ENCODE measurements at places on chromosomes 1 and 21.

DNA sequence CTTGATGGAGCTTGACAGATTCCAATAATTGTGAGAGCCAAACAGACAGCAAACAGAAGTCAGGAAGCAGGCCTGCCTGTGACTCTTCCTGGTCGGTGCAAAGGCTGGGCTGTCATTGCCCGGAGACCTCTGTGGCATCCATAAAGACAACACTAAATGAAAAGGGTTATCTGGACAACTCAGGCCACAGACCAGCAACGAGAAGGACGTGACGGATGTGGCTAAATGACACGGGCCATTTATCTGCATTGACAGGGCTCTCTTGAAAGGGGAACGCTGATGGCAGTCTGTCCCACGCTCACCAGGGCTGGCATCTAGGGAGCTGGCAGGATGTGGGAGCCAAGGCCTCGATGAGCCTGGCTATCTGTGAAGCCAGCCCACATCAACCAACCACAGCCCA, 35.0 kb downstream of the HMGB4 start:
- DNase-seq: no peak

DNA sequence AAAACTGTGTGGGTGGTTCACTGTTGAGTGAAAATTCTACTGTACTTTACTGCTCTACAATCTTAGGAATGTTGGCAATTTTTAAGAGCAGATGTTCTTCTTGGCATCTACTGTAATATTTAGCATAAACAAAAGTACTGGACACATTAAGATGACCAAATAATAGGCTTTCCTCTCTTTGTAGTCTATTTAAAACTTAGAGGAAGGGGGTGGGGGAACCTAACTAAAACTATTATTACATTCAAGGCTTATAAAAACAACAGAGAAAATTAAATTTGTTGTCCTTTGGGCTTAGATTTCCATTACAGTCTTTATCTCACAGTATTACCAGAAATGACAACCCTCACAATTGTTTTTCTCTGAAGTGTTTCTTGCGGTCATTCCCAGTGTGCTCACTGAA, 181.2 kb downstream of the PLPPR4 start:
- no peak for DNase-seq

- no peak for DNase-seq
Measured at GRCh38 chr1:153800516-153800915, 25.3 kb downstream of the SLC27A3 start.

DNA sequence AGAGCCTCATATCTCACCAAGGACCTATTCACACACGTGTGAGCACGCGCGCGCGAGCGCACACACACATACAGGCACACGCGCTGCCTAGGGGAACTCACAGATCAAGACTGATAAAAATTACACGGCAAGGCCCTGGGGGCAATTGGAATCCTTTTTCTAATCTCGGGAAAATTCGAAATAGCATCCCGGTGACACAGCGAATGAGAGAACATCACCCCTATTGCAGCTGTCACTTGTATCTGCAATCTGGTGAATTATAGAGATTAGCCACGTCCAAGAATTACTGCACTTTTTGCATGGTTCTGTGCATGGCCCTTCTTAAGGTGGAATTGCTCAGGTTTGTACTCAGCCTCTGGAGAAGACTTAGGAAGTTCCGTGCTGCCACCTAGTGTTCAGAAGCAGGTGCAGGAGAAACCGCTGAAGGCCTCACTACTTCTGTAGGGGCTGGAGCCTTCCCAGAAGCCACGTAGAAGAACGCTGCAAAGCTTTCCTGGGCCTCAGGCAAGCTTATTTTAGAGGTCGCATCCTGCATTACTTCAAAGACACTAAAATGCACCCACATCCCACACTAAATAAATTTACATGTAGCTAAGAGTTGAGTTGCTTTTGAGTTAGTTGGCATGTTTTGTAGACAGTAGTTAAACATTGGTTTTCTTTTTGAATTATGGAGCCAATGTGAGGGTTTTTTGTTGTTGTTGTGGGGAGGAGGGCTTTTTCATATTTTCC, 229.2 kb upstream of the CAMK1G start:
- peak; percentile 52 for DNase-seq

DNA sequence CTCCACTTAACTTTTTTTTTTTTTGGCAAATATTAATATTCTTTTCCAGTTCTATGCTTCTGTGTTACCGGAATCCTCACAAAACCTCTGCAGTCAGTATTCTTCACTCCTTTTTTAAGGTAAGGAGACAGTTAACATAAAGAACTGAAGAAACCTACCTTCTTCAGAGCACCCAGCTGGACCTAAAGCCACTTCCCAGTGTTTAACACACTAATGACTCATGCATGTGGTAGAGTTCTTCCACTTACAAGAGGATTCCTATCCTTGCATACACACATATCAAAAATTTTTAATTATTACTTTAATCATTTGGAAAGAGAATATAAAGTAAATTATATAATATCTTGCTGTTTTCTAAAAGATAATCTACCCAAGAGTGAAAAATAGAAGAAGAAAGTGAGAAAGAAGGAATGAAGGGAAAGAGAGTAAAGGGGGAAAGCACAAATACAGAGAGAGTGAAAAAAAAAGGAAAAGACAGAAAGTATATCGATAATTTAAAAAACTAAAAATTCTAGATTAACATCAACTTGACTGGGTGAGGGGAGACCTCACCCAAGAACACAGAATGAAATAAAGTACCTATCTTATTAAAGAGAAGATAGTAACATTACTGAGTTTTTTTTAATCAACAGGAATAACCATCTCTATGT, 54.9 kb downstream of the ENAH start:
- DNase-seq: no peak

DNA sequence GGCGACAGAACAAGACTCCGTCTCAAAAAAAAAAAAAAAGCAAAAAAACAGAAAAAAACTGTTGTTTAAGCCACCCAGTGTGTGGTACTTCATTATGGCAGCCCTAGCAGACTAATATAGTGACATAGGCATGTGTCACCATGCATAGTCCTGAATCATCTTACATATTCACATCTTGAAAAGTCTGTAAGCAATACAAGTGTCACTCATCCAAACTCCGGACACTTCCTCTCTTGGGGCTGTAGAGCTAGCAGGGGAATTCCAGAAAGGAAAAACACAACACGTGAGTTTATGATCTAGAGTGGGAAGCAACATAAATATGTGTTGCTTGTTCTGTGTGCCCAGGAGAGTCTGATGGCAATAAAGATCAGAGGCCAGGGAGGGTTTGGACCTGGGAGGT, 81.6 kb upstream of the KCNE2 start:
- no peak for DNase-seq

- DNase-seq: no peak
Measured at GRCh38 chr1:90046635-90047034, 51.7 kb downstream of the ZNF326 start.

- DNase-seq: no peak
Measured at GRCh38 chr1:65703853-65704252, 88.8 kb upstream of the PDE4B start.

DNA sequence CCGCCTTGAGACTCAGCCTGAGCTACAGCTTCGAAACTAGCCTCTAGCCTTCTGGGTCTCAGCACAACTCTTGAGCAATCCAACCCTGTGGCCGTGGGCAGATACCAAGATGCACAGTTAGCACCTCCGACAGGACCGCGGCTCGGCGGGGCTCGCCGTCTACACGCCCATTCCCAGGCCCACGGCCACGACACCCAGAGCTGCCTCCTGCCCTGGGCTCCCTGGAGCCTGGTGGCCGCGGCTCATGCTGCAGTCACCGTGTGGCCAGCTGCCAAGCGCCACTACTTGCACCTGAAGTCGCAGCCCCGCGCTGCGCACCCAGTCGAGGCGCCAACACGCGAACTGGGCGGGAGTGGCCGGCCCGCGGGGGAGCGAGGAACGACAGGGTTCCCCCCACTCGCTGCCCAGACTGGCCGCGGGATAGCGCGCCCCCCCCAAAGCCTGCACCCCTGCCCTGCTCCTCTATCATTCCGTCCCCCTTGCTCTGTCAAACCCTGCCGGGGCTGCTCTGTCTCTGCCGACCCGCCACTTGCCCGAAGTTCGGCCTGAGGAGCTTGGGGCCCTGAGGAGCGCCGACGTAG, 729 bp upstream of the CDCA8 start:
- peak; percentile 13 for DNase-seq

- DNase-seq: no peak
Measured at GRCh38 chr1:93784538-93784937, 94.5 kb downstream of the DNTTIP2 start.

DNA sequence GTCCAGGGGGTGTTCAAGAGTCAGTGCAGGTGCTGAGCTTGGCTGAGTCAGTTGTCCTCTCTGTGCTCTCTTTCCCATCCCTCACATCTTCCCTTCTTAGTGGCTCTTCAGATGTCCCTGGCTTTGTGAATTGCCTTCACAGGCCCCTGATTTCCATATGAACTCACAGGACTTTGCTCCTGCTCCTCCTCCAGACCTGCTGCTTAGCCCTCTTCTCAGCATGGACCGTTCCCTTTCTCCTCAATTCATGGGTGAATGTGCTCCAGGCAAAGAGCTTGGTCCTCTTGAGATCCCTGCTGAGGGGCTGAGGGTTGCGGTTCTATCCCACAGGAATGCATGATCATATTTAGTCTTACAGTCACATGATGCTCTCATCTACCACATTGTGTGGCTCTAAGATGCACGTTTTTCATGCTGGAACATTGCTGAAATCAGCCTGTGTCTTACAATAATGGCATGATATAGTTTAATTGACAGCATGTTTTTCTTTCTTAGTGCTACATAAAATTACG, 30.5 kb downstream of the CACNA1E start:
- DNase-seq: no peak

DNA sequence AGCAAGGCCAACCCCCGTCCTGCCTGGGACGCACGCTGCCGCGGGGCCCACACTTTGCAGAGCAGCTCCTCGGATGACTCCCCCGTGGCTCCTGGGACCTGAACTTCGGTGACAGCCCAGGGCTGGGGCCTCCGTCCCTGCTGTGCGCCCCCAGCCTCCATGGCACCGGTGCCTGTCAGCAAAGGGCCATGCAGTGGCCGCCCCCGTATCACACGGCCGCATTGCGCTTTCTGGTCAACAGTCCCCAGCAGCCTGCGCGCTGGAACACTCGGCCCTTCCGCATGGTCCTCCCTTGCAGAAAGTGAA, 18.0 kb downstream of the NADK start:
- no peak for DNase-seq

GRCh38 chr1:160168609-160169369, 17.4 kb downstream of the ATP1A4 start:
- no peak for DNase-seq

DNA sequence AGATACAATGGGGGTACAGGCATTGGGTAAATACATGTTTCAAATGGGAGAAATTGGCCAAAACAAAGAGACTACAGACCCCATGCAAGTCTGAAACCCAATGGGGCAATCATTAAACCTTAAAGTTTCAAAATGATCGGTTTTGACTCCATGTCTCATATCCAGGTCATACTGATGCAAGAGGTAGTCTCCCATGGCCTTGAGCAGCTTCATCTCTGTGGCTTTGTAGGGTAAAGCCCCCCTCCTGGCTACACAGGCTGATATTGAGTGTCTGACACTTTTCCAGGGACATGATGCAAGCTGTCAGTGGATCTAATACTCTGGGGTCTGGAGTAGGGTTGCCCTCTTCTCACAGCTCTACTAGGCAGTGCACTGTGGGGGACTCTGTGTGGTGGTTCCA, 286.1 kb downstream of the LRRIQ3 start:
- DNase-seq: no peak

- no peak for DNase-seq
Measured at GRCh38 chr1:57163325-57163724, 197.5 kb upstream of the C8B start.

DNA sequence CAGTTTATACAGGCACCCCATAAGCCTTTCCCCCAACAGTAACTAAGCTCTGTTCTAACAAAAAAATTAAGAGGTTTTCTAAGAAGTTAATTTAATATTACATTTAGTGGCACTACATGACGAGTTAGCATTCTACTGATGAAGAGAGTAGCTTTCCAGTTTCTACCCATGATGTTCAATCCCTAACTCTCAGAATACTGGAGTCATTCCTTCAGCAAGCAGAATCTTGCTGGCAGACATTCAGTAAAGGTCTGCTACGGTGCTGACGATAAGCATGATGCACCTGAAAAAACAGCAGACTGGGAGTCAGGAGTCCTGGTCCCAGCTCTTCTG, 24.5 kb downstream of the SRSF4 start:
- DNase-seq: no peak

- DNase-seq: no peak
Measured at GRCh38 chr1:21495225-21495820, 13.9 kb upstream of the ALPL start.

DNA sequence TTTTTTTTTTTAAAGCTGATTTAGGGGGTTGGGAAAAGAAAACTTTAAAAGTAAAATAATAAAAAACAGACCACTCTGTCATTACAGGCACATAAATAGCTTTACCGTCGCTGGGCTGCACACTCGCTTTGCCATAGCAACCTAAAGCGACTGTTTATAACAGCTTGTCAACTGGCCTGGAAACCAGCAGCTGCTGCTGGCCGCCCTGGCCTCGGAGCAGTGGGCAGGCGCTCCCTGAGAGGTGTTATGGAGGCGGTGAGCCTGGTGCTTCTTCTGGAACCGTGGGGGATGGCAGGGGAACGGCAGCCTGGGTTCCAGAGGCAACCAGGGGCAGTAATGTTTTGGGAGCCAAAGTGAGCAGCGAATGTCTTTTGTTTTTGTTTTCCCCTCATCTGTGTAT, 45.7 kb downstream of the ATP2B4 start:
- DNase-seq: no peak

DNA sequence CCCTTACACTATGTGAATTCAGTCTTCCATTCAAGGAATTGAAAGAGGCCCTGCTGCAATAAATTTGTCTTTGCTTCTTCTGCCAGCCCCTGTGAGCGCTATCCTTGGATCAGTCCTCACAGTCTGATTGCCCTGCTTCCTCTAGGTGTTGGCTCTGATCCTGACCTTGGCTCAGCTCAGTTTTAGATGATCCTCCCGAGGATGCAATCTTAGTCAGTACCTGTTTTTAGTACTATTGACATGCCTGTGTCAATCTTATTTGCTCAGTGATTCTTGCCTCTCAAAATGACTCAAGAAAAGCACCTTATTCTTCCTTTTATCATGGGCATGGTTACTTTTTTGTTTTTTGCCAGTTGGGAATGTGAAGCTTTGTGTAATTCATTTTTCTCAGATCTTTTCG, 101.4 kb upstream of the KCNK1 start:
- no peak for DNase-seq

- no peak for DNase-seq
Measured at GRCh38 chr1:107264561-107264960, 123.7 kb downstream of the NTNG1 start.

DNA sequence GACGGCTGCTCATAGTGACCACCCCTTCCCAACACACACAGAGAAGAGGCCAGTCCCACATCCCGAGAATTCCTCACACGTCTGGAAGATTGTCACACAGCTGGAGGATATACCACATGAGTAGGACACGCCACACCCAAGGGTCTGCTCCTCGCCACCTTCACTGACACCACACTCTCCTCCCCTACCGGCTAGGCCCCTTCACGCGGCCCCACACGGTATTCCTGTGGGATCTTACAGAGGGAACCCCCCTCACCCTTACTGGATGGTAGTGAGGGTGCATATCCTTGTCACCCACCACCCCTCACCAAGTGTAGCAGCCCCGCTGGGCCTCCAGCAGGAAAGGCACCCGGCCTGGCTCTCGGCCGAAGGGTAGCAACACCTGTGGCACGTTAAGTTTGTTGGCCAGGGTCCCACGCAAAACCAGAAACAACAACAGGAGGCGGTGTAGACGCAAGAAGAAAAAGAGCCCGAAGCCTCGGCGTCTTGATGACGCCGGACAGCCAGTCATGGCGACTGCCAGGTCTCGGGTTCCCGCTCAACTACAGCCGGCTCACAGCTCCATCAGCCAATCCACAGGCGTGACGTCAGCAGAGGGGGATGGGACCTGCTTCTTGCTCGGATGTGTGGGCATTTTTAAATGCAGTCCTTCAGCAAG, at the start of gene NUP210L:
Gene NUP210L, minus strand, starts transcription at position 540 of the 658 bp plus-strand sequence.
- DNase-seq: no peak

Measured in AML-193 (cell line).